ENCODE measurements at places on chromosomes 2 and 18. TPM values are rescaled to one million over a fixed set of nuclear protein-coding genes. Genes with fewer than 3 reads are reported as not detected.

GRCh38 chr2:43293744-43294695, 67.6 kb upstream of the ZFP36L2 start:
- DNase-seq = peak; percentile 64

DNA sequence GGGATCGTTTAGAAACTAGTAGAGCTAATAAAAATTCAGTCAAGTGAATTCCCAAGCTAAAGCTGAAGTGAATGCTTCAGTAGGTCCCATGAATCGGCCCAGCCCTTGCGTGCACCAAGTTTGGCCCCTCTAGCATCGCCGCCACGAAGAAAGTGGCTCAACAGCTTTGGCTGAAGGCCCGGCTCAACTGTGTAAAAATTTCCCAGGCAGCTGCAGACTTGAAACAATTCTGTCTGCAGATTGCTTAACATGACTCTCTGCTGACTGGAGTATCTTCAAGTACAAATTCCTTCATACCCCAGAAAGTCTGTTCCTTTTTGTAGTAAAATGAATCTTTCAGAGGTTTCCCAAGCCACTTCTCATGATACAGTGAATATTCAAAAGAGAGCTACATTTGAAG, 32.7 kb downstream of the ALMS1 start:
- DNase-seq = no peak

- peak; percentile 86 for DNase-seq
Measured at GRCh38 chr2:127080226-127080937, 26.6 kb downstream of the BIN1 start.

- no peak for DNase-seq
Measured at GRCh38 chr2:100888601-100889000, 68.7 kb downstream of the NPAS2 start.

The CHMP3 gene
- total RNA-seq = 139 TPM

- DNase-seq = no peak
Measured at GRCh38 chr2:237557633-237558015, 8.8 kb upstream of the PRLH start.

GRCh38 chr2:33494877-33495641, 18.6 kb downstream of the RASGRP3 start:
- no peak for DNase-seq

DNA sequence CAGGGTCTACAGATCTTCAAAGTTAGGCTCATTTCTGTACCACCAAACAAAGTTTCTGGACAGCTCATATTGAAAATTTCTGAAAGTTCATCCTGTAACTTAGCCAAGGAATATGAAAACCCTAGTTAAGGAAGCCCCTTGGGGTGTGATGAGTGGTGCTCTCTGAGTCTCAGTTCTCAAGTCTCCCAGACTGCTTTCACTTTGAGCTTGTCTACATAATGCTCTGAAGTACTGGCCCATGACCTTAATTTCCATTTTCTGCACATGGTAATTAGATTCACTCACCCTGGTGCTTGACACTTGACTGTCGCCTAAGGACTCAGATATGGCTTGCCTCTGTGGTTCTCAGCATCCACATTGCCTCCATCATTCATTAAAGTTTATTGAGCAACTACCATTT, 51.7 kb upstream of the SATB2 start:
- DNase-seq = no peak

The TUBA4B gene
- not detected for total RNA-seq

DNA sequence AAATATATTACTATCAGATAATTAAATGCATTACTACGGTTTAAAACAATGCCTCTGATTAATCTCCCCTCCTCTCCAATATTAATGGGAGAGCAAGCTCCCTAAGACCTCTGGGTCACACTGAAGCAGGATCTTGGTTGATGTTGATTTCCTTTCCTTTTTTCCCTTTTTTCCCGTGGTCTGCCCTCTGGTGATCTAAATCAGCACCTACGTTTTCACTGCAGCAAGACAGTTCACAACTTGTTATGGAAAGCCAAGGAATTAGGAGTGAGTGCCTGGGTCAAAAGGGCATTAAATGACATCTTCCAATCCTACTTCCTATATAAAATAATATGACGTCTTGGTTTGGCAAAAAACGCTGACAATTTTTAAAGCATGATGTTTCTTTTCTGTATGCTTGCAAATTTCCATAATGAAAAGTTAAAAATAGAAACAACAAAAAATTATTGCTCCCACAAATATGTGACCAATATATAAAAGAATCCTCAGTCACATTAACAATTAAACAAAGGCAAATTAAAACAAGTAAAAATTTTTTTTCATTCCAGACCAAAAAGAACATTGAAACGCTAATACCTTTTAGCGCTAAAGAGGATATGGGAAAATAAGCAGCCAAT, 7.9 kb upstream of the CFAP36 start:
- DNase-seq = no peak

GRCh38 chr18:11283479-11284161, 134.3 kb upstream of the PIEZO2 start:
- DNase-seq = no peak

DNA sequence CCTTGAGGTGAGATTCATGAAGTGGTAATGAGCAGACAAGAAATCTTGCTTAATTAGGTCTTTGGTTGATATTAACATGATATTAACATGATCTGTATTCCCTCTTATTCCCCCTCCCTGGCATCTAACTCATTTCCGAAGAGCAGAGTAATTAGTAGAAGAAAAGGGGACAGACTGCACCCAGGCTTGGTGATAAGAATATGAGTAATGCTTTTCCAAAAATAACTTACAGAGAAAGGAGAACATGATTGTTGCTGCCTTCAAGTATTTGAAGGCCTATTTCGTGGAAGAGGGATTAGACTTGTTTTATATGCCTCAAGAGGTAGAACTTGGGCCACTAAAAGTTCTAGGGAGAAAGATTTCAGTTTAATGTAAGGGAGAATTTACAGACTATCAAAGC, 130.6 kb upstream of the ATP5MC3 start:
- no peak for DNase-seq

- peak; percentile 74 for DNase-seq
Measured at GRCh38 chr18:32040936-32041335, 22.3 kb downstream of the RNF125 start.

- no peak for DNase-seq
Measured at GRCh38 chr18:67410075-67411070, 106.1 kb downstream of the DSEL start.

DNA sequence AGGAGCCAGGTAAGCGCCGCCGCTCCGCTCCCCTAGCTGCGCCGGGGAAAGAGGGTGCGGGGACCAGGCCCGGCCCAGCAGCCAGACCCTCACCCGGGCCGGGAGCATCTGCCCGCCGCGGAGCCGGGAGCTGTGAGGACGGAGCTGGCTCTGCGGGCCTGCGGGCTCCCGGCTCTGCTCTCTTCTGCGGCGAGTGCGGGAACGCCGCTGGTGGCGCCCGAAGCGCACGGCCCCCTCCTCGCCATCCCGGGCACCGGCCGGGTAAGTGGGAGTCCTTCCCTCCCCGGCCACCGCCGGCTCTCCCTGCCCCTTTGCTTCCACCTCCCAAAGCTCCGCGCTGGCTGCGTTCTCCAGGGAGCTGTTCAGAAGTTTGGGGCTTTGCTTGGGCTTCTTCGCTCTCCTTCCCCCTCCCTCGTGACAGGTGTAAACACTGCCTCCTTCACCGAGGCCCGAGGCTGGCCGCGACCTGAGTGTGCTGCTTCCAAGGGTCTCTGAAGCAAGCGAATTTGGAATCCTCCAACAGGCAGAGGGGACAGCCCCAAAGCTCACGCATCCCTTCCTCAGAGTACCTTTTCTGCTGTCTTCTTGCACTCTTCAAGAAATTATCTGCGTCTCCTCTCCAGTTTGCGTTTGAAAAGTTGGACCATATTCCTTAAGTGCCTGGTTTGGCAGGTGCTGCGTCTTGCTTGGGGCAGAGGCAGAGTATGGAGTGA, 632 bp downstream of the AFTPH start:
- DNase-seq = peak; percentile 45

Measured in Peyer's patch (tissue), 4 donors.